Esophagus squamous epithelium (tissue), 5 donors: ENCODE measurements at places on chromosomes 7 and 10. TPM values are rescaled to one million over a fixed set of nuclear protein-coding genes. Genes with fewer than 3 reads are reported as not detected.

The EPHB4 gene
- 41.2 TPM for total RNA-seq

The DDX56 gene
- 57.3 TPM for total RNA-seq

DNA sequence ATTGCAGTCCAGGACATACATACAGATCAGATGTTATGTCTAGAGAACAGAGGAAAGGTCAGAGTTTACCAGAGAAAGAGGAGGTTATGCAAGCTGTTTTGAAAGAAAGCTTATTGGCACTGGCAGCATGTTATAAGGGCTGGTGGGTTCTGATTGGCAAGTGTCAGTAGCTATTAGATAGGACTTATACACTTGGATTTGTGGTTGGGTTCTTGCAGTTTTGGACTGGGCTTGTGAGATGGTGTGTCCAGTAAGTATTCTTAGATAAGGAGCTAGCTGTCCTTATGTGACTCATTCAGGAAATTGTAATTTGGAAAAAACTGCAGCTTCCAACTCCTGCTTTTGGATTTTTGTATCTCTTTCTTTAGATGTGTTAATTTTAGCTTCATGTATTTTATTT is 130.7 kb upstream of the NAMPT start:
- DNase-seq, result no peak
- no peaks in the 10 kb centered on the region for H3K36me3 ChIP-seq
- H3K4me1 ChIP-seq, result peaks cover 32% of the 10 kb centered on the region
- no peak overlapping the region for H3K4me3 ChIP-seq
- H3K27me3 ChIP-seq, result no peaks in the 10 kb centered on the region
- no peak overlapping the region for H3K27ac ChIP-seq

- H3K27me3 ChIP-seq, result no peaks in the 10 kb centered on the region
- H3K4me3 ChIP-seq, result no peak overlapping the region
- peaks cover 20% of the 10 kb centered on the region for H3K4me1 ChIP-seq
- no peaks in the 10 kb centered on the region for H3K36me3 ChIP-seq
- no peak for DNase-seq
- H3K27ac ChIP-seq, result peak overlapping the region; percentile 78
Observed at GRCh38 chr7:5677538-5678294, 103.7 kb downstream of the RNF216 start.

- no peaks in the 10 kb centered on the region for H3K4me1 ChIP-seq
- H3K36me3 ChIP-seq, result peaks cover 20% of the 10 kb centered on the region
- DNase-seq, result no peak
- H3K4me3 ChIP-seq, result no peak overlapping the region
- H3K27me3 ChIP-seq, result no peaks in the 10 kb centered on the region
Observed at GRCh38 chr10:133473270-133473669, 19.5 kb downstream of the SCART1 start.
